Esophagus squamous epithelium (tissue), 5 donors: ENCODE measurements at places on chromosomes 1 and 21.

DNA sequence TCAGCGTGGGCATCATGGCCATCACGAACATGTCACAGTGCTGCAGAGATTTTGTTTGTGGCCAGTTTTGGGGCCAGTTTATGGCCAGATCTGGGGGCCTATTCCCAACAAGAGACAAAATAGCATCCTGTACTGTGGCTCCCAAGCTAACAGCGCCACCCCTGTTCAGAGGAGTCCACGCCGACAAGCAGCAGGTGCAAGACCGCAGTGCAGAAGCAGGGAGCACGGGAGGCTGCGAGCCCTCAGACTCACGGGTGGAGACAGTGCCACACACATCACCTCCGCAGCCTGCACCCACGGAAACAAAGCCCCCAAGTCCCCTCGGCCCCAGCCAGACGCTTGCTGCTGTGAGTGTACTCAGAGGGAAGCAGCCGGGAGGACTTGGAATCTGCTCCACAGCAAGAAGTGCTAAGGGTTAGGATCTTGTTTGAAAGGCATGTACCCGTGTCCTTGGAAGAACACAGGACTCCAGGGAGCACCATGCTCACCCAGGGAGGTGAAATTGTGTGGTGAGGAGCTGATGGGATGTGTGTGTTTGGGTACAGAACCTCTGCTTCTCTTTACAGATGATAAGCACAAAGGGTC is 7.1 kb downstream of the TCP10L start:
- no peak for DNase-seq

DNA sequence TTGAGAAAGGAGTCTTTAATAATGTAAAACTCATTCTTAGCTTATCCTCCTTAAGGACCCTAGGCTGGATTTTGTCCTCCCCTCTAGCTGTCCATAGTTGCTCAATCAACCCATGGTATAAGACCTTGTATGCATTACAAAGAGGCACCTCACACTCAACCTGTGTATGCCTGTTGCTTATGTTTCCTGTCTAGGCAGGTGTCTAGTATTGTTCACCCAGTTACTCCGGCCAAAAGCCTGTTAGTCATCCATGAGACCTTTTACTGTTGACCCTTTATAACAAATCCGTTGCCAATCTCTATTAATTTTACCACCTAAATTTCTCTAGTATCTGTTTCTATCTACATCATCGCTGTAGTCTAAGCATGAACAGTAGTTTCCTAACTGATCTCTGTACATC is 3.7 kb downstream of the LYPLAL1 start:
- DNase-seq: no peak

DNA sequence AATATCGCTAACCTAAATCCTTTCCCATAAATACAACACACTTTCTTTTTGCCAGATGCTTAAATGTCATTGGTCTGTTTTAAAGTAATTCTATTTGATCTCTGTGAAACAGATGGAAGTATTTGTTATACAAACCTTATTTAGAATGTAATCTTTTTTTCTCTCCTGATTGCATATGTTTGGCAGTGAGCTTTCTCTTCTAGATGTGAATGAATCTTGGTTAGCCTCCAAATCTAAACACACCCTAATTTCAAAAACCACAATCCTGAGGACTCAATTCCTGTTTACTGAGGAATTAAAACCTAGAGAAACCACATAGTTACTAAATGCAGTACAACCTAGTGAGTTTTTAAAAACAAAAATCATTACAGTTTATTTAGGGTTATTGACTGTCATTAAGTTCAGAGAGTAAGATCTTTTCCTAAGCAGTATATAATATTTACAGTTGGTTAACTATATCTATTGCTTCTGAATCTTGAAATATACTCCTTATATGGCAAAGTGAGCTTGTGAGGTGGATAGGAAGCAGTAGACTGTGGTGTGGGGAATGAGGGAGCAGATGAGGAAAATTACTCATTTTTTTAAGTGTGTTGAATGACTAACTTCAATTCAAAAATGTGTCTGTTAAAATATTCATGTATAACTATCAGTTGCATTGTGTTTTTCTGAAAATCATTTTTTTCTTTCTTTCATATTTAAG is 218.7 kb downstream of the FMN2 start:
- DNase-seq: no peak

DNA sequence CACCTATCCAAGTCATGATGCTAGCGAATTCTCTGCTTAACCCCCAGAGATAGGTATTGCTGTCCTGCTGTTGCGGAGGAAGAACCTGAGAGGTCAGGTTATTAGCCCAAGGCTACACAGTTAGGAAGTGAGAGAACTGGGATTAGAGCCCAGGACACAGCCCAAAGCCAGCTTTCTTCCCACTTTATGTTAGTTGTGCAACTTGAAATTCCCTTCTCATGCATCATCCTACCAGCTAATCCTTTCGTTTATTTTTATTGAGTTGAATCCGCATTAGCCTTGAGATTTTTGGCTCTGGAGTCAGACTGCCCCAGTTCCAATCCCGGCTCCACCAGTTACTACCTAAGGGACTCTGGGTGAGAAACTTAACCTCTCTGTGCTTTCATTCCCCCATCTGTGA is 65.4 kb downstream of the PLEKHA6 start:
- DNase-seq: no peak

- no peak for DNase-seq
Observed at GRCh38 chr21:40489001-40489400, 358.0 kb downstream of the DSCAM start.

DNA sequence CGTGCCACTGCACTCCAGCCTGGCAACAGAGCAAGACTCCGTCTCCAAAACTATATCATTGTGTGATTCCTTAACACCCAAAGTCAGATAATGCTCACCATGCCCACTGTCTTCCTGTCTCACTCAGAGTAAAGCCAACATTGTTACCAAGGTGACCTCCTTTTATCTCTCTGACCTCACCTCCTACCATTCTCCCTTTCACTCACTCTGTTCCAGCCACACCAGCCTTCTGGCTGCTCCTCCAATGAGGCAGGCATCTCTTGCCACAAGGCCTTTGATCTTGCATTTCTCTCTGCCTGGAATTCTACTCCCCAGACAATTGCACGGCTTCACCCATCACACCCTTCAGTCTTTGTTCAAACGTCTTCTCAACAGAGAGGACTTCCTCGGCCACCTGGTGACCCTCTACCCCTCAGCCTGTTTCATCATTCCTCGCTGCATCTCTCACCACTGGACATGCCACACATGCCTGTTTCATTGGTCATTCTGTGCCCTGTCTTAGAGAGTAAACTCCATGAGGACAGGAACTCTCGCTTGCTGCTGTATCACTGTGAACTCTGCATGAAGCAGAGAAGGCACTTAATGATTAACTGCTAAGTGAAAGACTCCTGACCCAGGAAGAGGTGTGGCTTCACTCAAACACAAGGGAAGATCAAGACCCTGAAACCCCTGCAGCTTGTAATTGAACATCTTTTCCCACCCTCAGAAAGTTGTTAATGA is 67.1 kb upstream of the CAPZB start:
- no peak for DNase-seq

DNA sequence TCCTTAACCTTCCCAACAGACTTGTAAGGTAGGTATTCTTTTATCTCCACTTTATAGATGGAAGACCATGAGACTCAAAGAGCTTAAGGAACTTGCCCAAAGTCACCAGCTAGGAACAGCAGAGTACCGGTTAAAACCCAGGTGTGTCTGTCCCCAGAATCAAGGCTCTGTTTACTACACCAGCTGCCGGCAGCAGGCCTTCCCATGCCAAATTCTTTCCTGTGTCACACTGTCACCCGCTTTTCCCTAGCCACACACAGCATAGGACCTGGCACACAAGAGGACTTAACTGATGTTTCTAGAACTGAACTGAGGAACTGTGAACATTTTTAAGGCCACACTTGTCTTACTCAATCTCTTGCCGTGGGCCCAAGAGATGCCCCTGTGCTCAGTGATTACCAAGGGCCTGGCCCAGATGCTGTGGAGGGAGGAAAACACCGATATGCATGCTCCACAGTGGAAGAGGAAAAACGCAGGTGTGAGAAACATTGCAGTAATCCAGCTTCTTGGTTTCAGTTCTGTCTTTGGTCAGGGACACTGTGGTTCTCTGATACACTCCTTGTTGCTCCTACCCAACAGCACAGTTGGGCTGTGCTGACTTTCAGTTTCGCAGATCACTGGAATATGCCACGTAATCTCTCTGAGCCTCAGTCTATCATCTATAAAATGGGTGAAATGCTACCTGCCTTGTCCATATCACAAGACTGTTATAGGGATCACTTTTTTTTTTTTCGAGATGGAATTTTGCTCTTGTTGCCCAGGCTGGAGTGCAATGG is 13.9 kb upstream of the LY9 start:
- DNase-seq: no peak

GRCh38 chr1:228162286-228163006 is 3.2 kb upstream of the IBA57 start:
- no peak for DNase-seq

DNA sequence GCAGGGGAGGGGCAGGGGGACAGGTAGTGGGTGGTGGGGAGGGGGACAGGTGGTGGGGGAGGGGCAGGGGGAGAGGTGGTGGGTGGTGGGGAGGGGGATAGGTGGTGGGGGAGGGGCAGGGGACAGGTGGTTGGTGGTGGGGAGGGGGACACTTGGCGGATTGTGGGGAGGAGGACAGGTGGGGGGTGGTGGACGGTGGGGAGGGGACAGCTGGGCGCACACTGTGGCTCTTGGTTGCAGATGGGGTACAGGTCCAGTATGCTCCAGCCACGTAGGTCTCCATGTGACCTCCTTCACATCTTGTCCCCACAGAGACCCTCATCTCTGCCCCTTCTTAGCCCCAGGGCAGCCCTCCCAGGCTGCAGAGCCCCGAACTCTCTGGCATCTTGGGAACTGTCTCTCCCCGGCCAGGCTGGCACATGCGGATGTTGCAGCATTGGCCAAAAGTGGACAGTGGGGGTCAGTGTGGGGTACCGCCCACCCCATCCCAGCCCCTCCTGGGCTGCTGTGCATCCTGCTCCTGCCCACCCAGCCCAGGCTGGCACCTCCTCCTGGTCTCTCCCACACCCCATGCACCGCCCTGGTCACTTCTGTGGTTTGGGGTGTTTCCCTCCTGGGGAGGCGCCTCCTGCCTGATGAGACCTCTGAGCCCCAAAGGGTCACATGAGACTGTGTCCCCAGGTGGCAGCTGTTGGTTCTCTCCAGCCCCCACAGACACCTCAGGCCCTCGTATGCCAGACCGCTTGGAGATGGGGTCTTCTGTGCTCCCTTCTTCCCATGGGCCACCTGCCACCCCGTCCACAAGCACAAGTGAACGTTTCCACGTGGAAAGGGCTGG is 7.6 kb upstream of the SLC19A1 start:
- no peak for DNase-seq

GRCh38 chr1:87872189-87872588 is 543.5 kb downstream of the LMO4 start:
- DNase-seq: no peak

- no peak for DNase-seq
Observed at GRCh38 chr1:23556635-23557470, 2.4 kb downstream of the ID3 start.

DNA sequence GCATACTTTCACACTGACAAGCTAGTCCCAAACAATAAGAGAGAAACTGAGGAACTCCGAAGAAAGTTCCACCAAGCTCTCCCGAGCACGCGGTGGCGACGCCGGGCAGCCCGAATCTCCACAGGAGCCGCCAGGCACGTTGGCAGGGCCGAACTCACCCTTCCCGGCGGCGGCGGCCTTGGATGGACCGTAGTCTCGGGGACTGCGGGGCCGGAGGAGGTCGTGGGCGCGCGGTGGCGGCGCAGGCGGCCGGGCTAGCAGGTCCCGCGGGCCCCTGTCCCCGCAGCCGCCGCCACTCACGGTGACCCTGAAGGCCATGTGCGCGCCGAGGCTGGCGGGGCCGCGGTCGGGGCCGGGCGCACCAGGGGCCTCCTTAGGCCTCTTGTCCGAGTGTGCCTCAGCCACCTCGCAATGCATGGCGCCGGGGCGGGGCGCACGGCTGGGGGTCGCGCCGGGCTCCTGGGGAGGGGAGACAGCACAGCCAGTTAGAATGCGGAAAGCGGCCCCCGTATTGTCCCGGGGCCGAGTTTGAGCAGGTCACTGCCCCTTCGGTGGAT is 1.2 kb downstream of the GLIS1 start:
- no peak for DNase-seq

GRCh38 chr1:147273409-147274336 is 31.2 kb downstream of the CHD1L start:
- DNase-seq: no peak

- no peak for DNase-seq
Observed at GRCh38 chr1:219931033-219931432, 2.7 kb upstream of the SLC30A10 start.

DNA sequence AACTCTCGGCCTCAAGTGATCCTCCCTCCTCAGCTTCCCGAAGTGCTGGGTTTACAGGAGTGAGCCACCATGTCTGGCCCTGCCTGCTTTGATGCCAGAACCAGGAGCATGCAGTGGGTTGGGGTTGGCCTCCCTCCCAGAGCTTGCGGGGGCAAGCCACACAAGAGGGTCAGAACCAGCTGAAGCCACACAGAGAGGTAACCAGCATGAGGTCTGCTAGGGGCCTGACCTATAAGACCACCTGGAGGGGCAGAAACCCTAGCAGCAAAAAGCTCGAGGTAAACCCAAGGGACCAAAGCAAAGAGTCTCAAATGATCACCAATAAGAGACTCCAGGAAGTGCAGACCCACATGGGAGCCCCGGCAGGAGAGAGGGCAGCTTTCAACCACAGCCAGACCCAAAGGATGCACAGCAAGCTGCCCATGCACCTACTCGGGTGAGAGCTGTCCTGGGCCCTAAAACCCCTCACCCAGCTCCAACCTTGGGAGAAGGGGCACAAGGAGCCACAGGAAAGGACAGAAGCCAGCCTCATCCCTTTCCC is 81.2 kb downstream of the TOMM20 start:
- no peak for DNase-seq

- no peak for DNase-seq
Observed at GRCh38 chr1:78102082-78102481, 56.3 kb downstream of the GIPC2 start.
